ENCODE measurements at places on chromosomes 11 and 22.

DNA sequence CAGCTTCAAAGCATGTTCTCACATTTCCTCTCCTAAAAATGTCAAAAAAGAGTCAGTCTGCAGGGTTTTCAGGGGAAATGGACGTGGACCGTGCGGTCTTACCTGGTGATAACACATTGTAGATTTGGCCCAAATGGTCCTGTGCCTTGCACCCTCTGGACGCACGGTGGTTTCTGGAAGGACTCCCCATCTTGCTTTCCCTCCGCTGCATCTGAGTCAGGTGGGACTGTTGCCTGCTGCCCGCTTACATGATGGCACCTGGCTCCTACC is 1290.1 kb downstream of the TBC1D22A start:
- no peak for DNase-seq

- DNase-seq, result no peak
Observed at GRCh38 chr22:49189871-49190270, 637.8 kb downstream of the BRD1 start.

DNA sequence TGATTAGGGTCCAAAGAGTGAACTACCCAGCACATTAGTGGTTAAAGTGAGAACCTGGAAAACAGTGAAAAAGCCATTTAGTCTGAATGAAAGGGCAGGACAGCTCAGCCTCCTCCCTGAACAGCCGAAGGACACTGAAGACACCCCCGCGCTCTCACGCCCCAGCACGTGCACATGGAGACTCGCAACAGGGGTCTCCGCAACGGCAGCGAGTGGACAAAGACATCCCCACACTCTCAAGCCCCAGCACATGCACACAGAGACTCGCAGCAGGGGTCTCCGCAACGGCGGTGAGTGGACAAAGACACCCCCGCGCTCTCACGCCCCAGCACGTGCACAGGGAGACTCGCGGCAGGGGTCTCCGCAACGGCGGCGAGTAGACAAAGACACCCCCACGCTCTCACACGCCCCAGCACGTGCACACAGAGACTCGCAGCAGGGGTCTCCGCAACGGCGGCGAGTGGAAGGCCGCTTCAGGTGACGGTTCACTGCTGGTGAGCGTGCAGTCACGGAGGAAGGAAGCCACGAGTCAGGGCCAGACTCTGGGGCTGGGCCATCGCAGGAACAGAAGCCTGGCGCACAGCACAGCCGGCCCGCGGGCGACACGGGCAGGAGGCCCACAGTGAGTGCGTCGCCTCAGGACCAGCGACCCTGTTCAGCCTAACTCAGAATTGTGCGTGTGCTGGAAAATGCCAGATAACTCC is 43.6 kb downstream of the BRD1 start:
- no peak for DNase-seq

DNA sequence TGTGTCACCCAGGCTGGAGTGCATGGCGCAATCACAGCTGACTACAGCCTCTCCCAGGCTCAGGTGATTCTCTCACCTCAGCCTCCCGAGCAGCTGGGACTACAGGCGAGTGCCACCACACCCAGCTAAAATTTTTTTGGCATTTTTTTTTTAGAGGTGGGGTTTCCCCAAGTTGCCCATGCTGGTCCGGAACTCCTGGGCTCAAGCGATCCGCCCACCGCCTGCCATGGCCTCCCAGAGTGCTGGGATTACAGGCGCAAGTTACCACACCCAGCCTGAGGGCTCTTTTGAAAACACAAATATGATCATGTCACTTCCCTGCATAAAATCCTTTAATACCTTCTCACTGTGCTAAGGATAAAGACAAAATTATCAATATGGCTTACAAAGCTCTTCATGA is 88.1 kb downstream of the MAML2 start:
- no peak for DNase-seq

GRCh38 chr22:32904044-32904443 is 102.5 kb downstream of the TIMP3 start:
- peak; percentile 75 for DNase-seq

- DNase-seq, result no peak
Observed at GRCh38 chr11:65132238-65132987, 1.9 kb downstream of the SYVN1 start.

Data from cardiac muscle cell (in vitro differentiated cells and primary cell).